Spinal cord (tissue), 10 donors: ENCODE measurements at places on chromosomes 7 and 10. TPM values are rescaled to one million over a fixed set of nuclear protein-coding genes. Genes with fewer than 3 reads are reported as not detected.

DNA sequence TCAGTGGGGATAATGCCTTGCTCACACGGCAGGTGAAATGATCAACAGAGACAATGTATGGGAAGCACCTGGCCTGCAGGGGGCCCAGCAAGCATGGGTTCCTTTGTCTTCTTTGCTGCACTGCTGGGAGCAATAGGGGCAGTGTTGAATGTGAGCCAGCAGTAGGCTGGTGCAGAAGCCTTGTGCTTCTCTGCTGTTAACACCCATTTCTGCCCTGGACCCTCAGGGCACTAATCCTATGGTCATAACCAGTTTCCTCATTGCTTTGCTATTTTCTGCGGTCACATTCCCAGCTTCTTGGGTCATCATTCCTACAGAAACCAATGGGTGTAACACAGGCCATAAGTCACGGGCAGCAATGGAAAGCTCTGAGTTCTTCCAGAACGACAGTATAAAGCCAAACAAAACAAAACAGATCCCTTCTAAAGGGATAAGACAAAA is 10.9 kb upstream of the LGI1 start:
- no peaks in the 10 kb centered on the region for H3K27me3 ChIP-seq
- H3K27ac ChIP-seq, result peak overlapping the region; percentile 72
- DNase-seq, result peak; percentile 62
- peaks cover 13% of the 10 kb centered on the region for H3K4me1 ChIP-seq
- no peaks in the 10 kb centered on the region for H3K36me3 ChIP-seq
- no peak overlapping the region for H3K4me3 ChIP-seq

DNA sequence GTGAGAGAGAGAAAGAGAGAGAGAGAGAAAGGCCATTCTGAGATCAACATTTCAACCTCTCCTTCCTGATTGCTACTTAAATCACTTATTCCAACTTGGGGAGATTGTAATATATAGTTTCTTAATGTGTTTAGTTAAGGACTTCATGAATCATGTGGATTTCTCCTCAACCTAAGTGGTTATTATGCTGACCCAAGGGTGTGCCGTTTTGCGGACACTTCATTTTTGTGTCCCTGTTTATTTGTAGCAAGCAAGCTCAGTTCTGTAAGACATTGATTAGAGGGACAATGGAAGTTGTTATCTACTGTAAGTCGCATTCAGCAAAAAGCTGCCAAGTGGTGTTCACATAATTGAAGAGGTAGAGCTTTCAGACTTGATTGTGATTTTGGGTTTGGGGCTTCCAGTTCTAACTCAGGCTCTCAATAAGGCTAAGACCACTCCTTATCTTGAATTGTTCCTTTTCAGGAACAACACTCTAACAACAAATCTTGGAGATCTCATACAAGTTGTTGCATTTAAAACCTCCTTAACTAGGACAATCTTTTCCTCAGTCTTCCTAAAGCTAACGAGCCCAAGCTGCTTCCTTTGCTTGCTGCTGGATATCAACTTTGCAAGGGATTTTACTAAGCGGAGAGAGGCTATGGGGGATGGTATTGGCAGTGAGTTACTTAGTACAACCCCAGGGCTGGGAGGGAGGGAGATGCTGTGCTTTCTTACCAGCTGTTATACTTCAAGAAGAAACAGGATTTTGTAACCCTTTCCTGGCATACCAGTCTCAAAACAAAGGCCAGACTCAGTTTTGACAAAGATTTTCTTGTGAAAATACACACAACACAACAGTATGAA is 19.8 kb upstream of the COL1A2 start:
- no peak for DNase-seq
- peak overlapping the region; percentile 28 for H3K4me3 ChIP-seq
- H3K36me3 ChIP-seq, result no peaks in the 10 kb centered on the region
- no peaks in the 10 kb centered on the region for H3K27me3 ChIP-seq
- H3K4me1 ChIP-seq, result peaks cover 4% of the 10 kb centered on the region

- no peak overlapping the region for H3K4me3 ChIP-seq
- no peaks in the 10 kb centered on the region for H3K4me1 ChIP-seq
- no peak overlapping the region for H3K27ac ChIP-seq
- no peaks in the 10 kb centered on the region for H3K27me3 ChIP-seq
Observed at GRCh38 chr10:108411894-108412293, 1247.4 kb upstream of the SORCS1 start.

DNA sequence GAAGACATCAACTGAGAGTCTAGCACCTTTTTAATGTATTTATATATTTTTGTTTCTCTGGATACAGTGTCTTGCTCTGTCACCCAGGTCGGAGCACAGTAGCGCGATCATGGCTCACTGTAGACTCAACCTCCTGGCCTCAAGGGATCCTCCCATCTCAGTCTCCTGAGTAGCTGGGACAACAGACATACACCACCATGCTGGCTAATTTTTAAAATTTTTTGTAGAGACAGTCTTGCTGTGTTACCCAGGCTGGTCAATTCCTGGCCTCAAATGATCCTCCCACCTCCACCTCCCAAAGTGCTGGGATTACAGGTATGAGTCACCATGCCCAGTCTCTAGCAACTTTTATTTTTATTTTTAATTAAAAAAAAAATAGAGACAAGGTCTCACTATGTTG is 51.4 kb upstream of the ANLN start:
- no peak overlapping the region for H3K27ac ChIP-seq
- no peak overlapping the region for H3K4me3 ChIP-seq
- DNase-seq, result no peak
- no peaks in the 10 kb centered on the region for H3K27me3 ChIP-seq
- no peaks in the 10 kb centered on the region for H3K4me1 ChIP-seq

- no peaks in the 10 kb centered on the region for H3K27me3 ChIP-seq
- no peak overlapping the region for H3K27ac ChIP-seq
- H3K4me3 ChIP-seq, result no peak overlapping the region
- DNase-seq, result no peak
- peaks cover 3% of the 10 kb centered on the region for H3K4me1 ChIP-seq
Observed at GRCh38 chr10:11437391-11438142, 173.9 kb downstream of the USP6NL start.

The PDE6C gene
- total RNA-seq, result not detected

The RHOBTB1 gene
- total RNA-seq, result 18.1 TPM

The CYP2C19 gene
- not detected for total RNA-seq
